ENCODE measurements at places on chromosomes 11 and 22.

- no peak for DNase-seq
These were observed 1514.8 kb upstream of the TENM4 start for GRCh38 chr11:80955588-80955987.

DNA sequence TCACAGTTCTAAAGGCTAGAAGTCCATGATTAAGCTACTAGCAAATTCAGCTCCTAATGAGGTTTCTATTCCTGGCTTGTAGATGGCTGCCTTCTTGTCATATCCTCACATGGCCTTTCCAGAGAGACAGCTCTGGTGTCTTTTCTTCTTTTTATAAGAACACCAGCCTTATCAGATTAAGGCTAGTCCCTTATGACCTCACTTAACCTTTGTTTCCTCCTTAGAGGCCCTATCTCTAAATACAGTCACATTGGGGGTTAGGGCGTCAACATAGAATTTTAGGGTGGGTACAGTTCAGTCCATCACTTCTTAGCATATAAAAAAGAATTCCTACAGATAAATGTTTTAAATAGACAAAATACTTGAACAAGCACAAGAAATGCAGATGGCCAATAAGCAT lies 18.2 kb upstream of the CLPB start:
- no peak for DNase-seq

- DNase-seq = no peak
These were observed 69.0 kb downstream of the MED15 start for GRCh38 chr22:20576445-20576816.

DNA sequence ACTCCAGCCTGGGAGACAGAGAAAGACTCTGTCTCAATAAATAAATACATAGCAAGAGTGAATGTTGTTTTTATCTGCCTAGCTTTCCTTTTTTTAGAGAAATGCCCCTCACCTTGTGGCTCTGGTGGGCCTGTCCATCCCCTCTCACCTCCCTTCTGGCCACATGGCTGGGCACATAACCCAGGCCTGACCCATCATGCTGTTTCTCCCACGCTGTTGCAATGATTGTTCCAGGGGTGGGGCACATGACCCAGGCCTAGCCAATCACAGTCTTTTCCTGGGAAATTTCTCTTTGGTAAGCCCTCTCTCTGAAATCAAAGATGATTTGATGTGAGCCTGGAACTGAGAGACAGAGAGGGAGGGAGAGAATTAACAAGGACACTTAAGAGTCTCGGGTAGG lies 5.5 kb upstream of the CYTH4 start:
- DNase-seq = no peak

- no peak for DNase-seq
These were observed 8.7 kb downstream of the RASD2 start for GRCh38 chr22:35549328-35549727.

GRCh38 chr22:31977939-31978338 lies 33.6 kb downstream of the YWHAH start:
- DNase-seq = no peak

DNA sequence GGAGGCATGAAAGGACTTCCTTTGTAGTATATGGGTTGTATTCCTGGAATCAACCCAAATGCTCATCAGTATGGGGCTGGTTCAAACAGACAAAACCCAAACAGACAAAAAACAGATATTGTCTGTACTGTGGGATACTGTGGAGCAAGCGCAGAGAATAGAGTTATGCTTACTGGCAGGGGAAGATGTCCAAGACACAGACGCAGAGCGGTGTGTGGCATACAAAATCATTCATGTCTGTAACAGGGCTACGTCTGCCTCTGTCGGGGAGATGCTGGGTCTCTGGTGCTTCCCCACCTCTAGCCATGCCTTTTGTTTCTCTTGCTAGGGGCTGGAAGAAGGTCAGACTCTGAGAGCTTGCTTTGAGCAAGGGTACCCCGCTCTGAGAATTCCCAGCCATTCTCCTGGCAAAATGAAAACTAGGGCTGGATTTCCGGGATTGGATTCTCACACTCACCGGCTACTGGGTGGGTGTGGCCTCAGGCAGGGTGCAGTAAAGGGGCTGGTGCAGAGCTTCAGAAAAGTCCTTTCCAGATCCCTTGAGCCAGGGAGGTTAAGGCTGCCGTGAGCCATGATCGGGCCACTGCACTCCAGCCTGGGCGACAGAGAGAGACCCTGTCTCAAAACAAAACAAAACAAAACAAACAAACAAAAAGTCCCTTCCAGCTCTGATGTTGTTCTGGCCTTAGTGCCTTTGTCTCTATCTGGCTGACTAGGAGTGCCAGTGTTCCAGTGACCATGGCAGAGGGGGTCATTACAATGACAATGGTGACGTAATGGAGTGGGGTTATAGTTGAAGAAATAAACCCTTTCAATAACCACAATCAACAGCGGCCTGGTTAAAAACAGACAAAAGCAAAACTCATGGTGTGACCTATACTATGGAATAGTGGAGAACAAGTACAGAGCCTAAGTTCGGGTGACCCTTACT lies 2.9 kb upstream of the ABCC8 start:
- DNase-seq = no peak

DNA sequence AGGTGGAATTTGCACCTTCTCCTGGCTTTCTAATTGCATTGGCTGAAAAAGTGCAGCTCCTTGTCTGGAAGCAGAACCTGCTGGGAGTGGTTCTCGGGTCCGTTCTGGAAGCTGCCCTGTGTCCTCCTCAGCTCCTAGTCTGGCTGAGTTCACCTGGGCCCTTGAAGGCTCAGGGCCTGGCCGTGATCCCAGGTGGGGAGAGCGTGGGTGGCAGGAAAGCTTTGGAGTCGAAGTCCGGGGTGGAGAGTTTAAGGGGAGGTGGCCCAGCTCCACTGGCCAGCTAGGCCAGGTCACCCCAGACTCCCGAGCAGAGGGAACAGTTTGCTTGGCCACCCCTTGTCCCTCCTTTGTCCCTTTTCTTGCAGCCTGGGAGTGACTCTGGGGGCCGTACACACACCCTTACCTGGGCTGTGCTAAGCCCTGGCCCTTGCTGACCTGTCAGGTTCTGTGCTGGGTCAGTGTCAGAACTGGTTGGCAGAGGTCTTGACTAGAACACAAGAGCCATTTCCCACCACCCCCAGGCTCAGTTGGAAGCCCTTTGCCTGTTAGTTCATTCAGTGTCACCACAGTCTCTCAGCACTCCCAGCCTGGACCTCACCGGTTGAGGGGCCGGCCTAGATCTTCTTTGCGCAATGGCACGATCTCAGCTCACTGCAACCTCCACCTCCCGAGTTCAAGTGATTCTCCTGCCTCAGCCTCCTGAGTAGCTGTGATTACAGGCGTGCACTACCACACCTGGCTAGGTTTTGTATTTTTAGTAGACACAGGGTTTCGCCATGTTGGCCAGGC lies 37.3 kb downstream of the LRP5 start:
- DNase-seq = no peak

- DNase-seq = no peak
These were observed 6.0 kb upstream of the RAB3IL1 start for GRCh38 chr11:61923166-61924063.

DNA sequence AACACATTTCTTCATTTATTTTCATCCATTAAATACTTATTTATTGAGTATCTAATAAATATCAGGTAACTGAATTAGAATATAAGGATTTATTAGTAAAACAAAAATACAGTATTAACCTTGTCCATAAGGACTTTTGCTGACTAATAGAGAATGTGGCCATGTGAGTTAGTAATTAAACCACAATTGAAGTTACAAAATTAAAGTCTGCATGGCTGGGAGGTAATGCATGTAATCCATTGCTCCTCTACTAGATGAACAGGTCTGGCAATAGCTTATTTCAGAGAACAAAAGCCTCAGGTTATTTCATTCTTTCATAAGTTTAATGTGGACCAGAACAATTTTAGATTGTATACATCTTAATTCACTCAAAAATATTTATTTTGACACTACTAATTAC lies 9.9 kb upstream of the CARD18 start:
- DNase-seq = no peak

DNA sequence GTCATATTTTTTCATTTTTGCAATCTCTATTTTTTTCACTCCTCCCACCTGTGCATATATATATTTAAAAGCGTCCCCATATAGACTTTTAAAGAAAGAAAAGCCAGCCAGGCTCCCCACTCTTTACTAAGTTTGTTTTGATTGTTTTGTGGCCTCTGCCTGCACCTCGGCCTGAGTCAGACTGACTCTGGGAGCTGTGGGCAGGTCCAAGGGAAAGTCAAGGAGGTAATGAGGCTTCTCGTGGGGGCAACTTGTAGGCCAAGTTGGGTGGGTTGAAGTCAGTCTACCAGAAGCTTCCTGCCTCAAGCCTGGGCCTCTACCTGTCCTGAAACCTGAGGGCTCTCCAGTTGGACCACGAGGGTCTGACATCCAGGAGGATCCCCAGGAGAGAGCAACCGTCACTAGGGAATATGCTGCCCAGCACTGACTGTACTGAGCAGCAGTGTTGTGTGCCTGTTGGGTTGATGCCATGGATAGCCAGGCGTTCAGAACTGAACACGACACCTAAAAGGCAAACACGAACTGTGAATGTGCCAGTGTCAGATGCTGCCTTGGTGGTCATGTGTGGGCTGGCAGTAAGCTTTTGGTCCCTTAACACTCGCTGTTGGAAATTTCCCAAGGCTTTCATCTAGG lies 58.8 kb downstream of the BMAL1 start:
- no peak for DNase-seq

DNA sequence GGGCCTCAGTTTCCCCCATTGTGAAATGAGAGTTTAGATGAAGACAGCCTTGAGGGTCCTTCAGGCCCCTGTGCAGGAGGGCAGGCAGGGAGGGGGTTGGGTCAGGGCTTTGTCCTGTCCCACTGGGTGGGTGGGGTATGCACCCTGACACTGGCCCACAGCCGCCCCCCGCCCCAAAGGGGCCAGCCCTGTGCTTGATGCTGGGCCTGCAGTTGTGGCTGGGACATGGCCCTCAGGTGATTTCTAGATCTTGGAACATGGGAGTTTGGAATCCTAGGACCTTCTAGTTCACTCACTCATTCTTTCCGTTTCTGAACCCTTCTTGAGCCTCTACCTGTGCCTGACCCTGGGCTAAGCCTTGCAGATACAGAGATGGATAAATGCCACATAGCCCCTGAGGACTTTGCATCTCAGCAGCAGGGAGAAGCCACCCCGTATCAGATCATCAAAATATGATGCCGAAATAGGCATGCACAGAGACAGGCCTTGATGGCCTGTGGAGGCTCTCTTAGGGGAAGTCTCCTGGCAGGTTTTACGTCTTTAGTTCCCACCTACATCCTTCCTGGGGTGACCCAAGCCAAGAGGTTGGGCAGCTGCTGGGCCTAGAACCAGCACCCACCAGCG lies 76.0 kb downstream of the FBLN1 start:
- DNase-seq = no peak

DNA sequence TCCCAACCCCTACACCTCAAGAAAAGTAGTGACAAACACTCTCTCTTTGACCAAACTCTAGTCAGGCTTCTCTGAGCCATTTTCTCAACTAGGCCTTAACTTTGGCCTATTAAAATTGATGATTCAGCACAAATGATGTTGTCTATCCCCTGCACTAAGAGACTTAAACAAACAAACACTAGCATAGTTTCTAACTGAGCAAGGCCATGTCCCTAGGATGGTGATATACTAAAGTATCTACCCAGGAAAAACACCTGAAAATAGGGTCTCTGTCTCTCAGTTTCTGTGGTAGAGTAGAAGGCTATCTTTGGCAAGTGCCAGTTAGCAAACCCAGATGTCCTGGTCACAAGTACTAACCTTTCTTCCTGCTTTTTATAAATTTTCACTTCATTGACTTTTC lies 219.7 kb upstream of the ANO3 start:
- no peak for DNase-seq

DNA sequence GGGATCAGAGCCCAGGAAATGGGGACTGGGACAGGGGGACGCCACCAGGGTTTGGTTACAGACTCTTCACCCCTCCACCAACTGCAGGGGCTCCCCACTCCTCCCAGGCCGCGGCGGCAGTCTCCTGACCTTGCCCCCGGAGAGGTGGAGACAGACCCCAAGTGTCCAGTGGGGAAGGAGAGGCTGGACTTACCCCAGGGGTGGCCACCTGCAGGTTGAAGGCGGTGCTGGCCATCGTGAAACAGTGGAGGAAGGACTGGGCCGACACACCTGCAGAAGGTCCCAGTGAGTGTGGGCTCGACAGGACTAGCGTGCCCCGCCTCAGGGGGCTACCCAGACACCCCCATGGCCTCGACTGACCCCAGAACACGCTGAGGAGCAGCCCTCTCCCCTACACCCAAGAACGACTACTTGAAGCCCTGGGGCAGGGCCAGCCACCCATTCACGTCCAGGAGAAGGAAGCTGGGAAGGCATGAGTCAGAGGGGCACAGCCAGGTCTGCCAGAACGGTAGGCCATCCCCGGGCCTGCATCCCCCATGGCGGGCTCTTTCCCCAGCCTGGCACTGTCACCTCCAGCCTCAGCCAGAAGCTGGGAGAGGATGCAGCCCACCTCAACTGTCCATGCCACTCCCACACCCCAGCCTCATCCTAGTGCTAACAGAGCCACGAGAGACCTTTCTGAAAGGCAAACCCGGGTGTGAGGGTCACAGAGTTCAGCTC lies 2.3 kb downstream of the GATD1 start:
- no peak for DNase-seq

GRCh38 chr11:70019576-70020011 lies 58.5 kb upstream of the ANO1 start:
- no peak for DNase-seq

DNA sequence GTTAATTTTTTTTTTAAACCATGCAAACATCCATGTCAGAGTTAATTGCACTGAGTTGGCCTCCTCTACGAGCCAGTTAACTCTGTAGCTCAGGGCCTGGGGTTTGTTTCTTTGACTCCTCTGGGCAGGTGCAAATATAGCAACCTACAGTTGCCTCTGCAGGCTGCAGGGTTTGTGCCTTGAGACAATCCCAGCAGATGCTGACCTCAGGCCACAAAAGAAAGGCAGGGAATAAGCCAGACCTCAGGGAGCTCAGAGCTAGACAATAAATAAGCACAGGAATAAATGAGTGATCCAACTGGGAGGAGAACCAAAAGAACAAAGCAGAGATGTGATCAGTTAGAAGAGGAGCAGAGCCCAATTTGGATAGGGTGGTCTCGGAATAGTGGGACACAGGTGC lies 390.8 kb downstream of the SHANK2 start:
- DNase-seq = no peak

- DNase-seq = no peak
These were observed 6.0 kb downstream of the P2RX6 start for GRCh38 chr22:21020802-21021429.

DNA sequence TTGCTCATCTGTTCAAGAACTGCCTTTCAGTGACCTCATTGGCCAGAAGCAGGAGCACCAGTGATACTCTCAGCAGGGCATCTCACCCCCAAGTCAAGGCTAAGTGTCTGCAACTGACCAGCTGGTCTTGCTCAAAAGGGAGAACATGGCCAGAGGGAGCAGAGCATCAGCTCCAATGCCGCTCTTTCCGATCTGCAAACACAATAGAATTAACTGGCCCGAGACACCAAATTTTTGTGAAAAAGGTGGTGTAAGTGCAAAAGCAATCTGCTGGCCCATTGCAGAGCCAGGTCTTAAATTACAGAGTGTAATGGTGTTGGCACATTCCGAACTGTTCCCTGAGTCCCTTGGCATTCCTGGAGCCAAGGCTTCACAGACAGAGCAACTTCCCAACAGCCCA lies 97.0 kb downstream of the PKNOX2 start:
- no peak for DNase-seq

All from stimulated activated CD4-positive, alpha-beta T cell treated with anti-CD3 and anti-CD28 coated beads, Interleukin-4, amount 100 ng/mL, for 4 hours (primary cell).